ENCODE measurements at places on chromosomes 16 and 17.
A peak's percentile ranks its signal among the peaks of the same experiment; 100 is the strongest.

DNA sequence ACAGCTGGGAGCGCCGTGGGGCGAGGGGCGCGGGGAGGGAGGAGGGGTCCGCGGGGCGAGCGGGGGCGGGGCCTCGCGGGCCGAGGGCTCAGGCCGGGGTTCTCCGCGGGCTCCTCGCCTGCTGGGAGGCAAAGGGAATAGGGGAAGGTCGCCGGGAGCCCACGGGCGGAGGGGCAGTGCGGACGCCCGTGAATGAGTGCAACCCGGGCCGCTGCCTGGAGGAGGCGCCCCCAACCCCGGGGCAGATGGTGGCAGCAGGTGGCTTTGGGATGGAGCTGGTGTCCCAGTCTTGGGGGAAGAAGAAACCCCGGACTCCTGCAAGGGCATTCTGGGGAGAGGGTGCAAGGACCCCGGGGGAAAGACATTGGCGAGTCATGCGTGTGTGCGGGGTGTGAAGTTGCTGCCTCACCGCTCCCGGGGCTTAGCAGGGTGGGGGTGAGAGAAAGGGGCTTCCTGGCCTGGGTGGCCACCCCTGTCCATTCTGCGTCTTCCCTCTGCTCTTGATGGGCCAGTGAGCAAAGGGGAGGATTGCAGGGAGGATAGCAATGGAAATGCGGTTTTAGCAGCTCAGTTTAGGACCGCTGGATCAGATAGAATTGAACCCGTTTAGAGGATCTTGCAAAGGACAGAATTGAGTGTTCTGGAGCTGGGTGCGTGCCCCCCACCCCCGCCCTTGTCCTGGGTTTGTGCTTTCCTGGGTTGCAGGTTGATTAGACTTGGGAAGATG is 526 bp downstream of the KIAA0513 start:
- peak; percentile 23 for DNase-seq

DNA sequence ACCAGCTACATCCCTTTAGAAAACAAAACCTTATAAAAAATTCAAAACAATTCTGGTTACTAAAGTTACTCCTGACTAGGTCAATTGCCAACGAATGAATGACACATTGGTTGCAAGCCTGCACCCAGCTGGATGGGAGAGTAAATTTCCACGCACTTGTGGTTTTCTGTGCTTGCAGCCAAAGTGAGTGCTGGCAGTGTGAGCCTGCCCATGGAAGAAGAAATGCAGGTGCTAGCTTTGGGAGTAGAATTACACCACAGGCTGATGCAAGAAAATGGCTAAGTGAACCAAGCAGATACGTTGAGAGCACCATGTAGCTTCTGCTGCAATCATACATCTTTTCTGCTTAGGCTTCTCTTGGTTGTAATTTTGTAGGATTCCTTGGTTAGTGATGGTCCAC is 74.6 kb downstream of the SYCE1L start:
- DNase-seq, result no peak

- peak; percentile 24 for DNase-seq
These were observed 62.1 kb downstream of the PRKCA start for GRCh38 chr17:66364508-66364907.

DNA sequence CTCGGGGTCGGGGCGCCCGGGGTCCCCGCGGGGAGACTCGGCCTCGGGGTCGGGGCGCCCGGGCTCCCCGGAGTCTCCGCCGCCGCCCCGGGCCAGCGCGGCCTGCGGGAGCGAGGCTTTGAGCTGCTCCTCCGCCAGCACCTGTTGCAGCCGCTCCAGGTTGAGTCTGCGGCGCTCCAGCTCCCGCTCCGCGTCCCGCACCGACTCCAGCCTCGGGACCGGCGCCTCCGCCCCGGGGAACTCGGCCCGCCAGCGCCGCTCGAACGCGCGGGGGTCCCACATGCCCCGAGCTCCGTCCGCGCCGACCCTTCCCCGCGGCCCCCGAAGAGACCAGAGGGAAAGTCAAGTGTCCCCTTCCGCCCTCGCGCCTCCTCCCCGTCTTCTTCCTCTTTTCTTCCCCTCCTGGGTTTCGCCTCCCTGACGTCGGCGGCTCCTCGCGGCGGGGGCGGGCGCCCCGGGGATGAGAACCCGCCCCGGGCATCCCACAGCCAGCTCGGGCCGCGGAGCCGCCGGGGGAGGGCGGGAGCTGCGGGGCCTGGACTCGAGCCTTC is 40.8 kb upstream of the BHLHA9 start:
- peak; percentile 31 for DNase-seq

GRCh38 chr16:75394941-75395340 is 38.4 kb downstream of the CFDP1 start:
- DNase-seq, result no peak

GRCh38 chr17:38428112-38428642 is at the start of gene ARHGAP23:
Gene ARHGAP23 (plus strand): TSS chr17:38428464. CDS start chr17:38428486, 22 bp downstream.
- peak; percentile 29 for DNase-seq

DNA sequence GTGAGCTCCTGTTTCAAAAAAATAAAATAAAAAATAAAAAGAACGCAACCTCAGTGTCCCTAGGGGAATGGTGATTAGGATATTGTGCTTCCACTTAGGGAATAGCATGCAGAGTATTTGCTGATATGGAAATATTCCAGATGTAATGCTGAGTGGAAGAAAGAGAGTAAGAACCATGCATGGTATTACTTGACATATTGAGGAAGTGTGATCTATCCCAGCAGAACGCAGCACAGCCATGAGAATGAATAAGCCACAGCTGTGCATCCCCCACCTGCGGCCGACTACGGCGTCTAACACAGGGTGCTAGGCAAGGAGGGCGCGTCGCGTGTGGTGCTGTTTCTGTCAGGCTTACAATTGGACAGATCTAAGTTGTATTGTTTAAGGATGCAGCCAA is 49.5 kb downstream of the FOXK2 start:
- DNase-seq, result no peak

GRCh38 chr16:72666267-72666666 is 381.7 kb downstream of the ZFHX3 start:
- DNase-seq, result no peak
